Vein endothelial cell (primary cell): ENCODE measurements at places on chromosomes 6 and 20. TPM values are rescaled to one million over a fixed set of nuclear protein-coding genes. Genes with fewer than 3 reads are reported as not detected.

The CST5 gene
- not detected in 2 replicates for total RNA-seq

The RSPH4A gene
- 0.19 and 0.33 TPM in 2 replicates for total RNA-seq

The SIRPA gene
- total RNA-seq = 23.6 and 29.4 TPM in 2 replicates

The BNIP5 gene
- total RNA-seq = not detected in 2 replicates

The DPPA5 gene
- not detected in 2 replicates for total RNA-seq

The CDSN gene
- under 0.01 TPM in 1 of 2 replicates, not detected in the other for total RNA-seq

The MAP1LC3A gene
- total RNA-seq = 15.5 and 28.4 TPM in 2 replicates

The GRM4 gene
- not detected in 2 replicates for total RNA-seq
